ENCODE measurements at places on chromosomes 2 and 18. TPM values are rescaled to one million over a fixed set of nuclear protein-coding genes. Genes with fewer than 3 reads are reported as not detected.
A peak's percentile ranks its signal among the peaks of the same experiment; 100 is the strongest.

- H3K36me3 ChIP-seq = peaks cover 29% of the 10 kb centered on the region
- no peak overlapping the region for H3K27ac ChIP-seq
- H3K27me3 ChIP-seq = no peaks in the 10 kb centered on the region
- DNase-seq = no peak
- no peak overlapping the region for H3K4me3 ChIP-seq
- H3K4me1 ChIP-seq = no peaks in the 10 kb centered on the region
Measured at GRCh38 chr2:61055557-61055956, 10.1 kb upstream of the SANBR start.

- H3K4me1 ChIP-seq = no peaks in the 10 kb centered on the region
- no peaks in the 10 kb centered on the region for H3K27me3 ChIP-seq
- H3K4me3 ChIP-seq = no peak overlapping the region
- H3K27ac ChIP-seq = no peak overlapping the region
- no peak for DNase-seq
- H3K36me3 ChIP-seq = no peaks in the 10 kb centered on the region
Measured at GRCh38 chr2:201678401-201678800, 20.0 kb downstream of the MPP4 start.

- H3K4me3 ChIP-seq = no peak overlapping the region
- no peaks in the 10 kb centered on the region for H3K4me1 ChIP-seq
- H3K27ac ChIP-seq = no peak overlapping the region
- DNase-seq = no peak
- H3K27me3 ChIP-seq = no peaks in the 10 kb centered on the region
Measured at GRCh38 chr2:113842919-113843736, 46.8 kb upstream of the ACTR3 start.

DNA sequence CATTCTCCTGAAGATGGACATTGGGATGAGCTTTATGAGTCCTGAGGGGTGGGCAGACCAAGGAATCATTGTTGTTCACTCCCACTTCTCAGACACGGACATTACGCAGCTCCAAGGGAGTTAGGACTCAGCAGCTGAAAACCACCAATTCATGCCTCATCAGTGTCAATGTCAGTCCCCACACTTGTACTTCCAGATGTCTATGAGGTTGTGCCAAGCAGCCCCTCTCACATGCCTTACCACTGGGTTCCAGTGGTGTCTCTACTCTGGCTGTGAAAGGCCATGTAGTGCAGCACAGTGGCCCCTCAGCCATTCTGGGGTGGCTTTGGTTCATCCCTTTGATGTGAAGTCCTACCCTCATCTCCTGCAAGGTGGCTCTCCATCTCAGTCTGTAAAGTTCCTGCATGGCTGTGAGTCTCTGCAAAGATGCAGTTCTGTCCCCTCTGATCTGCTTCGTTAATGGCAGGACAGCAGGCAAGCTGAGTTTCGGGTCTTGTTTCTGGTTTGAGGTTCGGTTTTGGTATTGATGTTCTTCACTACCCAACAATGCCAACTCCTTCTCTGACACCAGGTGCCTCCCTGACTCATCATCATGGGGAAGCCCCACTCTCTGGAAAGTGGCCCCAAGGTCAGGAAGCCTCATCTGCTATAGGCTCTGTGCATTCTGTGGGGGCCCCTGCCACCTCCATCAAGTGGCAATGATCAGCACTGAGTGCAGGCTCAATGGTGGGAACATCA lies 14.0 kb upstream of the COL6A3 start:
- no peaks in the 10 kb centered on the region for H3K4me1 ChIP-seq
- no peaks in the 10 kb centered on the region for H3K27me3 ChIP-seq
- no peak overlapping the region for H3K27ac ChIP-seq
- H3K36me3 ChIP-seq = no peaks in the 10 kb centered on the region
- H3K4me3 ChIP-seq = no peak overlapping the region
- no peak for DNase-seq

DNA sequence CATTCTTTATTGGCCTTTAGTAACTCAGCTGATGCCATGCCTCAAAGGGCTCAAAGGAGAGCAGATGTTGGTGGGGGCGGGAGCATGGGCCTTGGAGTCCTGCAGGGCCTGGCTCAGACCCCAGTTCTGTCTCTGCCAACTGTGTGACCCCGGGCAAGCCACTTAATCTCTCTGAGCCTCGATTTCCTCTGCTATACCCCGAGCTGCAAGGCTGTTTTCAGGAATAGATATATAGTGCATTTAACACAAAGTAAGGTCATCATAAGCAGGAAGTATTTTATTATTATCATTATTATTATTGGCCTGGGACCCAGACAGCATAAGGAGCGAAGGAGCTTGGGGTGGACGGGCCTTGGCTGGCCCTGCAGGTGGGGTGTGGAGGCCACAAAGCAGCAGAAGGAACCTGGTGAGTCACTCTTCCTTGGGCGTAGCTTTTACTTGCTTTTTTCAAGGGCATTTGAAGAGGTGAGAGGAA lies 162.7 kb downstream of the INHBB start:
- H3K36me3 ChIP-seq = no peaks in the 10 kb centered on the region
- peaks cover 14% of the 10 kb centered on the region for H3K4me1 ChIP-seq

- no peaks in the 10 kb centered on the region for H3K27me3 ChIP-seq
- DNase-seq = no peak
- no peaks in the 10 kb centered on the region for H3K4me1 ChIP-seq
- no peaks in the 10 kb centered on the region for H3K36me3 ChIP-seq
Measured at GRCh38 chr2:157685572-157685971, 56.9 kb upstream of the ACVR1C start.

- H3K4me3 ChIP-seq = no peak overlapping the region
- H3K27me3 ChIP-seq = no peaks in the 10 kb centered on the region
- no peaks in the 10 kb centered on the region for H3K36me3 ChIP-seq
- H3K27ac ChIP-seq = no peak overlapping the region
Measured at GRCh38 chr2:144117086-144117485, 402.8 kb downstream of the ZEB2 start.

DNA sequence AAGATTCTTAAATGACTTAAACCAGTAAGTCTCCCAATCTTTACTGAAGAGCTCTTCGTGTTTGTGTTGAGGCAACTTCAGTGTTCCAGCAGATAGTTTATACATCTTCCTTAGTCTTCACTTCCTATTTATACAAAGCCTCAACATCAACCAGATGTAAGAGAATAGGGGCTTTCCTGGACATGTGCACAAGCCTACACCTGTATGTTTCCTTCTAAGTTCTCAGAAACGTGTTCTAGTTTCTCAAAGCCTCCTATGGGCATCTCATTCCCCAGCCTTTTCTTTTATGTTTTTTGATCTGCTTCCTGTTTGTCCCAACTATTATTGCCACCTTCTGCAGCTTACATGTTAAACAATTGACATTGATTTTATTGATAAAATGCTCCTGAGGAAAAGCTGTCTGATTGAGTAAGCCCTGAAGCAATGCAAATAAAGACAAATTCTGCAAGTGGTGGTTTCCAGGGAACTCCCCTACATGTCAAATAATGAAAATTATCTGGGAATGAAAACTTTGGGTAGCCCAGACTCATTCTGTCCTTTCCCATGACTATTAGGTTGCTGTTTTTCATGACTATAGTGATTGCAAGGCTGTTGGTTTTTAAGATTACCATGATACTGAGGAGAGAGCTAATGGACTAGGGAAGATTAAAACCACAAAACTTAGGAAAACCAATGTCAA lies 663.3 kb upstream of the ACVR2A start:
- no peaks in the 10 kb centered on the region for H3K4me1 ChIP-seq
- no peaks in the 10 kb centered on the region for H3K36me3 ChIP-seq
- no peaks in the 10 kb centered on the region for H3K27me3 ChIP-seq
- no peak overlapping the region for H3K4me3 ChIP-seq
- H3K27ac ChIP-seq = no peak overlapping the region

- H3K27ac ChIP-seq = no peak overlapping the region
- H3K4me1 ChIP-seq = no peaks in the 10 kb centered on the region
- DNase-seq = no peak
- no peak overlapping the region for H3K4me3 ChIP-seq
- no peaks in the 10 kb centered on the region for H3K27me3 ChIP-seq
Measured at GRCh38 chr18:48100651-48101165, 170.2 kb upstream of the SMAD2 start.

DNA sequence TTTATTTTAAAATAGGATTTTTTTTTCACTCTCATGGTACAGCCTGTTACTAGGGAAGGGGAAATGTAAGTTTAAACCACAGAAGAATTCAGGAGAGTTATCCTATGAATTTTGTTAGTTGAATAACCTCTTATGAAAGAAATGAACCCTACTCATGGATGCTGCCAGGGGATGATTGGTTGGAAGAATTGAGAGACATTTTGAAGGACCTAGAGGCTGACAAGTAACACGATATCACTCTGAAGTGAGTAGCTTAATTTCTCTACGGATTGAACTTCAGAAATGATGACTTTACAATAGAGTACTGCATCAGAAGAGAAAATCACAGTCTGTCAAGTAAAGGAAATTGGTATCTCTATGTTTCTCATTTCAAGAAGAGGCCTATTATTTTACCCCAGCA lies 1346.2 kb downstream of the SUCLG1 start:
- no peaks in the 10 kb centered on the region for H3K4me1 ChIP-seq
- no peak overlapping the region for H3K4me3 ChIP-seq
- no peak for DNase-seq
- no peaks in the 10 kb centered on the region for H3K36me3 ChIP-seq
- no peaks in the 10 kb centered on the region for H3K27me3 ChIP-seq

- H3K4me3 ChIP-seq = peak within 1 kb of the TSS; percentile 65
- H3K4me1 ChIP-seq = no peaks in the 10 kb centered on the region
- no peaks in the 10 kb centered on the region for H3K36me3 ChIP-seq
- peak within 1 kb of the TSS; percentile 78 for H3K27ac ChIP-seq
- peak; percentile 87 for DNase-seq
Measured at GRCh38 chr2:157628477-157629415, at the start of gene ACVR1C. Gene ACVR1C, minus strand, starts transcription at chr2:157628864. Its CDS starts 220 bp downstream, at chr2:157628644.

DNA sequence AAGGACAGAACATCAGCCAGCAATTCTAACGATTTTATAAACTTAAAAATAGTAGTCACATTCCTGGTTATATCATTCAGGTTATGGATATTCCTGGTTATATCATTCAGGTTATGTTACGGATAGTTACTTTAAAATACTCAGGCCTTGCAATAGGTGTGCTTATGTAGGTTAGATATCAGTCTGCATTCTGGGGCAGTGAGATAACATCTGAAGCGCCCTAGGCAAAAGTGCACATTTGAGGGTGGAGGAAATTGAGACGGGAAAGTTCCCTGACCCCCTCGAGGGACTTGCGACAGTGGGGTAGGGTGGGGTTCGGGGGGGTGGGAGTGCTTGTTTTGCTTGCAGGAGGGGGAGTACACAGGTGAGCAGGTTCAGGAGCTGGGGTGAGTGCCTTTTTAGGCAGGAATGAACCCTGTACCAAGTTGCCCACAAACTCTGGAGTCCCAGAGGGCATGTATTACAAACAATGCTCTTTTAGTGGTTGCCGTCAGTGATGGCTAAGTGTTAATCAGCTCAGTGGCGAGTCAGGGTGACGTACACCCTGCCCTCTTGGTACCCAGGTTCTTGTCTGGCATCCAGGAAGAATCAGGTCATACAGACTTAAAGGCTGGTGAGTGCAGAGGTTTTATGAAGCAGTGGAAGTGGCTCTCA lies 31.8 kb downstream of the CREG2 start:
- H3K36me3 ChIP-seq = no peaks in the 10 kb centered on the region
- H3K27ac ChIP-seq = no peak overlapping the region
- H3K4me1 ChIP-seq = no peaks in the 10 kb centered on the region
- no peak overlapping the region for H3K4me3 ChIP-seq
- H3K27me3 ChIP-seq = no peaks in the 10 kb centered on the region

GRCh38 chr2:179336782-179337534 lies 72.3 kb upstream of the SESTD1 start:
- H3K27ac ChIP-seq = no peak overlapping the region
- H3K36me3 ChIP-seq = no peaks in the 10 kb centered on the region
- H3K4me1 ChIP-seq = peaks cover 17% of the 10 kb centered on the region
- H3K27me3 ChIP-seq = no peaks in the 10 kb centered on the region

GRCh38 chr2:58039170-58039611 lies 7.4 kb upstream of the VRK2 start:
- no peak for DNase-seq
- H3K27me3 ChIP-seq = no peaks in the 10 kb centered on the region
- H3K4me3 ChIP-seq = no peak overlapping the region
- no peak overlapping the region for H3K27ac ChIP-seq
- H3K4me1 ChIP-seq = no peaks in the 10 kb centered on the region

- no peak overlapping the region for H3K27ac ChIP-seq
- H3K36me3 ChIP-seq = no peaks in the 10 kb centered on the region
- no peaks in the 10 kb centered on the region for H3K4me1 ChIP-seq
- no peak for DNase-seq
- no peak overlapping the region for H3K4me3 ChIP-seq
Measured at GRCh38 chr2:159545085-159545484, 71.3 kb downstream of the BAZ2B start.

DNA sequence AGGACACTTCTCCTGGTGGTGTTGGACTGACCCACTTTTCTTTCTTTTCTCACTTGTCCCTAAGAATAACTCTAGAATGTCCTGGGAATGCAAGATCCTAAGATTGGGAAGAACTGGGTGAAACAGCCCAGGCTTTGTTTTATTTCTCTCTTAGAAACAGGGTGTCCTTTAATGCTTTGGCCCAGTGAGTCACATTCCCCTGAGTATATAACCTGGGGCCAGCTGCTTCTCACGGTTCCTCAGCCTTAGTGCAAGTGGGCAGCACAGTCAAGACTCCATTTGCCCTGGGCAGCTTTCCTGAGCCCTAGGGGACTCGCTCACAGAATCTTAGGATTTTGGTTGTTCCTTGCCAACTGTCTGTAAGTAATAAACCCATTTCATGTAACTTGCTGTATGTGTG lies 355.0 kb downstream of the DSC3 start:
- H3K4me1 ChIP-seq = no peaks in the 10 kb centered on the region
- DNase-seq = no peak
- no peaks in the 10 kb centered on the region for H3K27me3 ChIP-seq
- no peak overlapping the region for H3K27ac ChIP-seq
- H3K36me3 ChIP-seq = no peaks in the 10 kb centered on the region

GRCh38 chr2:237264480-237265219 lies 149.3 kb downstream of the COL6A3 start:
- DNase-seq = no peak
- no peaks in the 10 kb centered on the region for H3K4me1 ChIP-seq
- H3K36me3 ChIP-seq = no peaks in the 10 kb centered on the region

- H3K4me3 ChIP-seq = no peak overlapping the region
- H3K27me3 ChIP-seq = no peaks in the 10 kb centered on the region
- no peaks in the 10 kb centered on the region for H3K36me3 ChIP-seq
- DNase-seq = no peak
Measured at GRCh38 chr2:26463244-26464192, 14.4 kb downstream of the OTOF start.

Gene ASTL
- not detected for total RNA-seq

Gene UGT1A9
- total RNA-seq = 107 TPM

Gene FBXO11
- total RNA-seq = 28.7 TPM

Gene CCDC68
- 12.0 TPM for total RNA-seq

Gene CCNYL1
- 9.1 TPM for total RNA-seq

Gene ADGRF3
- 0.15 TPM for total RNA-seq

Gene C2orf78
- 0.07 TPM for total RNA-seq

Gene PROM2
- 0.57 TPM for total RNA-seq

Gene REG1A
- total RNA-seq = not detected

Gene ROCK1
- total RNA-seq = 17.1 TPM

Gene CFAP221
- 5.8 TPM for total RNA-seq

Gene ST8SIA5
- 0.07 TPM for total RNA-seq
